ENCODE measurements at places on chromosomes 2 and 18.

GRCh38 chr18:37617623-37618022, 52.0 kb upstream of the CELF4 start:
- peak; percentile 15 for DNase-seq

DNA sequence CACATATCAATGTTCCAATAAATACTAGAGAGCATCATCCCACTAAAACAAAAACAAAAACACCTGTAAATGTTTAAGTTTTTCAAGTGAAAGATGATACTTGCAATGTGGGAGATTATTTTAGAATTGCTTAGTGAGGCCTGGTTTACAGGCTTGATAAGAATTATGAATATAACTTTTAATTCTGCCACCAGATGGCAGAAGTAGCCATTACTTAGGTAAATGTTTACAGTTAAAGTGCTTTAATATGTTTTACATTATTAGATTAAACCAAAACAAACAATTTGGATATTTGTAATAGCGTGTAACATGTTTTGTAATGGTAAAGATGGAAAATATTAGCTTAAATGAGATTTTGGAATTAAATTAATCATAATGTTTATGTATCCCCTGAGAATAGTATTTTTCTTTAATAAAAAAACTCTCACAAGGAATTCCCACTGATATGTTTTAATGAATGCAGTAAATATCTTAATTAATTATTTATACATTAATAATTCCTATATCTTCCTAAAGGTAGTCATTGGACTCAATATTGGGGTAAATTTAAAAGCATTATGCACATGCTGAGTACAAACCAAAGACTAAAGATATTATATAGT, 522.0 kb downstream of the SPAG16 start:
- peak; percentile 21 for DNase-seq

- no peak for DNase-seq
Measured at GRCh38 chr18:14104906-14105748, 27.1 kb downstream of the ZNF519 start.

GRCh38 chr18:48877941-48878340, 72.8 kb downstream of the SMAD7 start:
- no peak for DNase-seq

- no peak for DNase-seq
Measured at GRCh38 chr2:237567276-237568029, 1.1 kb downstream of the PRLH start.

DNA sequence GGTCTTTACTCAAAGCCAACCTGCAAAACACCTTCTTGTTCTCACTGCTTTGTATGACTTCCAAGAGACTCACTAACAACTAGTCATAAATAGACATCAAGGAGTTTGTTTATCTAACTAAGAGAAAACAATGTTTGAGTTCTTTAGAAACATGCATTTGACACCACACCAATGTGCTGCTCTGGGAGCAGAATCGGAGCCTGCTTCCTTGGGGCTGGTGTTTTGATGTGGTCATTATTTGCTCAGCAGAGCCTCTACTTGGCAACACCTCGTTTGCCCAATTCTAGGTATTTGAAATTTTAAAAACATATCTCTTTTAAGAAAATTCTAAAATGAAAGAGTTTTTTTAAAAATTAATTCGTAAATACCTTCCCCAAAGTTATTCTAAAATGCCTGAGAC, 167.5 kb downstream of the BCL2 start:
- DNase-seq, result no peak

DNA sequence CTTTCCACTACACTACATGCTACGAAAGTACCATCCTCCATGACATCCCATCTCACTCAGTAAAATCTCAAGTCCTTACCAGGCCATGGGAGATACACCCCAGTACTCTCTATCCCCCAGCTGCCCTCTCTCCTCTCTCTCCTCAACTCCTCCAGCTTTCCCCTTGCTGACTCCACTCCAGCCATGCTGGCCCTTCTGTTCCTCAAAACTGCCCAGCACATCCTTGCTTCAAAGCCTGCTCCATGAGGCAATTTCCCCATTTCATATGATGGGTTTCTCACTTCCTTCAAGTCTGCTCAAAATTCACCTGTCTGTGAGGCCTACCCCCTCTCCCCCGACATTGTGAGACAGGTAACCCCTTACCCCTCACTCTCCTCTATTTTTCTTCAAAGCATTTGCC, 8.6 kb downstream of the CHN1 start:
- DNase-seq, result no peak

- DNase-seq, result peak; percentile 20
Measured at GRCh38 chr2:183495079-183495478, 370.8 kb downstream of the NUP35 start.

GRCh38 chr2:127829845-127830246, 18.9 kb upstream of the WDR33 start:
- no peak for DNase-seq

DNA sequence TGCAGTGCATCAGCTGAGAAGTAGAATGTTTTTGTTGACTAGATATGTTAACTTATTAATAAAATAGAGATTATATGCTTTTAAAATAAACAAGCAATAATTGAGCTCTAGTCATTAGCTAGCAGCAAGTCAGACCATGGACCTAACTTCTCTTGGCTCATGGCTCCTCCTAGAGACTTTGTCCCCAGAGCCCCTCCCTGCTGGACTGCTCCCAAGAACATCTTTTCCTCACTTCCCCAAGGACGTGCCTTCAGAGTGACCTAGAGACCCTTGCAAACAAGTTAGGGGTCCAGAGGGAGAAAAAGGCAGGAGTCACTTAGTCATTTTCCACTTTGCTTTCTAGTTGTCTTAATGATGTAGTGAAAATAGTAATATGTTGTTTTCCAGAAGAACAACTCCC, 312.5 kb upstream of the NRP2 start:
- no peak for DNase-seq

DNA sequence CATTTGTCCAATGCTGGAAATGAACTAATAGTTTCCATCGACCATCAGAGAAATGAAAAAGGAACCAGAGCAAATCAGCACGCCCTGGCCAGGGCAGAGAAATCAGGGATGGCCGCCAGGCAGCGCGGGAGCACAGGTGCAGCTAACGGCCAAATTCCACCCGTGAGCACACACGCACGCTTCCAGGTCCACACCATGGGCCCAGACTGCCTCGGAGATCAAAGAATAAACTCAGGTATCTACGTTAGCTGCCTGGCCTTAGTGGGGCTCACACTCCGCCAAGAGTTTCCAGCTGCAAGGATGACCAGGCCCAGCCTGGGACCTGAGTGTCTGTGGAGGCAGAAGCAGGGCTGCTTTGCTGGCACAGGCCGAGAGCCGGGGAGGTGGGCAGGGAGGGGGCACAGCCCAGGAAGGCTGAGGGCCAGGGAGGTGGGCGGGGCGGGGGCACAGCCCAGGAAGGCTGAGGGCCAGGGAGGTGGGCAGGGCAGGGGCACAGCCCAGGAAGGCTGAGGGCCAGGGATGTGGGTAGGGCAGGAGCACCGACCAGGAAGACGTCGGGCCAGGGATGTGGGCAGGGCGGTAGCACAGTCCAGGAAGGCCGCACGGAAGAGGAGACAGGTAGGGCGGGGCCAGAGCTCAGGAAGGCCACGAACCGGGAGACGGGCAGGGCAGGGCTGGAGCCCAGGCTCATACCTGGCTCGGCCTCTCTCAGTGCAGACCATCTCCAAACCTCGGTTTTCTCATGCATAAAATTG, 43.2 kb upstream of the SALL3 start:
- no peak for DNase-seq

- no peak for DNase-seq
Measured at GRCh38 chr2:23537991-23538390, 153.0 kb downstream of the KLHL29 start.

GRCh38 chr2:114161371-114161770, 271.5 kb downstream of the ACTR3 start:
- DNase-seq, result no peak

- DNase-seq, result no peak
Measured at GRCh38 chr2:84939426-84940087, 31.4 kb upstream of the KCMF1 start.

DNA sequence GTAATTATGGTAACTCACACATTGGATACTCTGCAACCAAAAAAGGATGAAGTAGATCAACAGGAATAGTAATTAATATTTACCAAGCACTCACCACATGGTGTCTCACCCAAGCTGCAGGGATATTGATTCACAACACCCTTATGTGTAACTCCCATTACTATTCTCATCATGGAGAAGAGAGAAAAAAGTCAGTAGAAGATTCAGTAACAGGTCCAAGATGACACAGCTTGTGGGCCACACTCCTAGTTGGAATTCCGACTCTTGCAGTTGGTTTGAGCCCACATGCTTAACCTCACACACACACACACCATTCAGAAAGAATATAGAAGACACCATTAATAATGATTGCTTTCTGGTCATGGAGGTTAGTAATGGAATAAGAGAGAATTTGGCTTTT, 1.7 kb upstream of the MLPH start:
- peak; percentile 41 for DNase-seq

DNA sequence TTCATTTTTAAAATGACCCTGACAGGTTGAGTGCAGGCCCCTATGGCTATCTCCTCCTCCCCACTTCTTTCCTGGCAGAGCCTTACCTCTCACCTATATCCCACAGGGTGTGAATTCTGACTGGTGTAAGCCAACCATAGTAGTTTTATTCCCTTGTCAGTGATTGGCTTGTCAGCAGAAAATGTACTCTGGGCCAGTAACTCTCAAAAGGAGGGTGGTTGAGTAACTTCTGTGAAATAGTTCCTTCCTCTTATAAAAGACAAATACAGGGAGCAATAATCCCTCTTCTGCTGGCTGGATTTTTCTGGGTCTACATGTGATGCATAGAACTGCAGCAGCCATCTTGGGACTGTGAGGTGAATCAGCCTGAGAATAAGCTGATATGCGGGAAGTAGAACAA, 83.4 kb downstream of the RAPH1 start:
- DNase-seq, result no peak

- DNase-seq, result no peak
Measured at GRCh38 chr2:73103018-73103542, 9.7 kb downstream of the RAB11FIP5 start.

GRCh38 chr2:16538707-16539106, 126.9 kb downstream of the CYRIA start:
- DNase-seq, result no peak

DNA sequence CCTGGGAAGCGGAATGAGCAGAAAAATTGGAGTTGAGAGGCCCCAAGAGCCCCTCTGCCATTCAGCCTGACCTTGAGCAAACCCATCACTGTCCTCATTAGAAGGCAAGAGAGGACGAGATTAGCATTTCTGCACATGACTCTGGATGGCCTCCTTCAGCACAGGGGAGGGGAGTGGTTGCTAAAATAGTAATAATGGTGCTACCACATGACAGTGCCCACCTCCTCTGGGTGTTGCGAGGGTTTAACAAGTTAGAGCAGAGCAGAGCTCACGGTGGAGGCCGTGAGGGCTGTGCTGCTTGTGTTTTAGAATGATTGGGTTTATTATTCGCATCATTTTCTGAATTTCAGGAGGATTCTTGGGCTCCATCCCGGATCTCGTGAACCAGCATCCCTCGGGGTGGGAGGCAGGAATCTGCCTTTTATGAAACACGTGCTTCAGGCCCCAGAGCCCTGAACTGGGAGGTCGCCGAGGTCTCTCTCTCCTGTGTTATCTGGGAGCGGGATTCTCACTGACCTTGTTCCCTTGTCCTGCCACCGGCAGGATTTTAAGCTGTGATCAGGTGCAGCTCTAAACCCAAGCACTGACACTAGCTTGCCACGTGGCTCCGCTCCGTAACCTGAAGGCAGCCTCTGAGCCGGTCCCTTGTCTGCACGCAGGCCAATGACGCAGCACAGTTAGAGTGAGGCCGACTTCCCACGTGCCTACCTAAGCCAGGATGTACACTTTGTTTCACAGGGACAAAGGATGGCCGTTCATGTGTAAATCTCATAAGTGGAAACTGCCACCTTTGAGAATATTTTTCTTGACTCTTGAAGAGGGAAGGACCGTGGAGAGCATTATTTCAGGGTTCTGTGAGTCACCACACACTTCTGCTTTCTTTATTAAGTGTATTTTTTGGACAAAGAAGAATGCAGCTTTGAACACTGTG, 142.3 kb downstream of the ACOXL start:
- no peak for DNase-seq

- DNase-seq, result no peak
Measured at GRCh38 chr2:194896871-194897270, 760.2 kb upstream of the SLC39A10 start.

DNA sequence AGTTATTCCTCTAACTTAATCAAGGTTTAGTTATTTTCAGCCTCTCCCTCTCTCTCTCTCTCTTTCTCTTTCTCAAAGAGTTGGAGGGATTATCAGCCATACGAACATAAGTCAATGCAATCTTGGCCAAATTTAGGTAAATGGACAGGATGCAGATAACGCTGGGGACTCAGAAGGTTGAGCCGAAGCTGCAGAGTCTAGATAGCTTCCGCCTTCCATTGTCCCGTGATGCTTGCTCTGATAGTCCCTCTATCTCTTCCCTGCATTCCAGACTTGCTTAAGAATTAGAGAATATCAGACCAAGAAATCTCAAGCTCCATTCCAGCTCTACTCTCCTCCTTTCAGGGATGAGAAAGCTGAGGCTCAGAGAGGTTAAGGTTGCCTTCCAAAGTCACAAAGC, 502.8 kb upstream of the TNP1 start:
- DNase-seq, result no peak

- no peak for DNase-seq
Measured at GRCh38 chr18:13989199-13989598, 73.9 kb upstream of the MC2R start.

GRCh38 chr2:160784034-160784433, 290.4 kb upstream of the RBMS1 start:
- no peak for DNase-seq

DNA sequence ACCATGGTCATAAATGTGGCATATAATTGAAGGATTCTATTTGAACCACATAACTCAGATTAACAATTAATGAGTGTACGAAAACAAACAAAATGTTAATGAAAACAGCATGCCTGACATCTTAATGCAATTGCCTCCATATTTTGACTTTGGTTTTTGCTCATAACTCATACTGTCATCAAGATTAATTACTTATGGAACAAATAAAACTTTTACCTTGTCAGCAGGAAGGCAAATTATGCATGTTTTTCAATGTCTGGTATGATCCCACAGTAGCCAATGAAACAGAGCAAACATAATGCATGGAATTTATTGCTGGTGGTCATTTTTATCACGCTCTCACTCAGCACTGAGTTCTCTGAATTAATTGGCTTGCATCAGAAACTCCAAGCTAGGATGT, 5.1 kb downstream of the PLEKHM3 start:
- no peak for DNase-seq
